ENCODE measurements at places on chromosomes 1 and 21.

- no peak for DNase-seq
These were observed 145.4 kb downstream of the PTGER3 start for GRCh38 chr1:70902211-70902610.

DNA sequence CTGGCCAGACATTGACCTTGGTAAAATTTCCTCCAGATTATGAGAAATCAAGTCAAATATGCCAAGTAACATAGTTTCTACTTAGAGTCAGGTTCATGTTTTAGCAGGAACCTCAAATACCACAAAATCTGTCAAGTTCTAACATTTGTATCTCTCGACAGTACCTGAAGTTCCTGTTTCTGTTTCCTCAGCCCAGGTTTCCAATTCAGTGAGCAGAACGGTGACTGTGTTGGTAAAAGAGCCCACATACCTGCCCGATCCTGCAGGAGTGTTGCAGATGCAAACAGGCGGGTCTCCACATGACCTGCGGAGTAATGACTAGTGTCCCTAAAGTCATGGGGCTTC is 57.9 kb upstream of the LGALS8 start:
- DNase-seq, result no peak

DNA sequence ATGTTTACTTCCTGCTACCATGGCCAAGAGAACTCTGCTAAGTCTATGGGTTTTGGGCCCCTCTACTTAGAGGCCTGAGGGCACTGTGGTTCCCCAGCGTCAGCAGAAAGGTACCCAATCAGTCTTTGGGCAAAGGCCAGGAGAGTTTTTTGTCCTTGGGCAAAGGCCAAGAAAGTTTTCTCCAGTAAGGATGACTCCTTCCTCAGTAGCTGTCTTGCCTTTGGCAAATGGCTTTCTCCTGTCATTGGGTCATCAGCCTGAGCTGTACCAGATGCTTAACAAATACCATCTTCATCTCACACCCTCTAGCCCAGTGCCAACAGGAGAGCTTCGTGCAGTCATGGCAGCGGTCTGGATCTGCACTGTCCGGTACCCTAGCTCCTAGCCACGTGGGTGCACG is 199.3 kb upstream of the TMEM51 start:
- no peak for DNase-seq

- no peak for DNase-seq
These were observed 80.2 kb upstream of the GREM2 start for GRCh38 chr1:240691909-240692705.

DNA sequence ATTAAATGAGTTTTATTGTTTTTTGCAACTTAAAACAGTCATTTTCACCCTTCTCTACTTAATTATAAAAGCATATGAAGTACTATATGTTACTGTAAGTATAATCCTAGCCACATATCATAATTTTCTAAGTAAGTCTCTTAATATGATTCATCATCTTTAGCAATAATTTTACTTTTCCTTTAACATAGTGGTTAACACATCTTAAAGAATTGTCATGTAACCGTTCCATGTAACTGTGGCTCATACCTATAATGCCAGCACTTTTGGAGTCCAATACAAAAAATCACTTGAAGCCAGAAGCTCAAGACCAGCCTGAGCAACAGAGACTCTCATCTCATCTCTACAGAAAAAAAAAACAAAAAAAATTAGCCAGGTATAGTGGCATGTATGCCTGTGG is 260.6 kb upstream of the DUSP10 start:
- no peak for DNase-seq

- no peak for DNase-seq
These were observed 21.8 kb downstream of the LURAP1 start for GRCh38 chr1:46224966-46225365.

- no peak for DNase-seq
These were observed 31.4 kb downstream of the CLCA1 start for GRCh38 chr1:86499987-86500593.

DNA sequence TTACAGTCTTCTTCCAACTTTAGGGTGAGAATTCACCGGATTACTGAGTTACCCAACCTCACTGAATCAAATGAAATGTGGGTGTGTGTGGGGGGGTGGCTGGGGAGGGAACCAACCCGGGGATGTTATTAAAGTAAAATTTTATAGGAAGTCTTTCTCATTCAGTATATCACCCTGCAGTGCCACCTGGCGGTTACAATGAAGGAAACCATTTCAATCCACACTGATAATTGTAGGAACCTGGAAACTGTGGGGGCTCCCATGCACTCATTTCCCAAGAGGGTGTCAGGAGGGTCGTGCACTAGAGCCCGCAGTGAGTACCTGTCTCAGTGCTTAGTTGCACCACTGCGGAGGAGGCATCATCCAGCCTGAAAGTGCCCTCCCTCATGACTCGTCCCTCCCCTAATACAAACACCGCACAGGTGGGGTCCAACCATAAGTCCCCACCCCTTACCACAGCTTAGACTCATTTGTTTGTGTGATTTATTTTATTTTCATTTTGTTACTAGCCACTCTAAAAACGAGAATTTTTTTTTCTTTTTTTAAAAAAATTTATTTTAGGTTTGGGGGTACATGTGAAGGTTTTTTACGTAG is 29.1 kb upstream of the IGSF5 start:
- DNase-seq, result no peak

DNA sequence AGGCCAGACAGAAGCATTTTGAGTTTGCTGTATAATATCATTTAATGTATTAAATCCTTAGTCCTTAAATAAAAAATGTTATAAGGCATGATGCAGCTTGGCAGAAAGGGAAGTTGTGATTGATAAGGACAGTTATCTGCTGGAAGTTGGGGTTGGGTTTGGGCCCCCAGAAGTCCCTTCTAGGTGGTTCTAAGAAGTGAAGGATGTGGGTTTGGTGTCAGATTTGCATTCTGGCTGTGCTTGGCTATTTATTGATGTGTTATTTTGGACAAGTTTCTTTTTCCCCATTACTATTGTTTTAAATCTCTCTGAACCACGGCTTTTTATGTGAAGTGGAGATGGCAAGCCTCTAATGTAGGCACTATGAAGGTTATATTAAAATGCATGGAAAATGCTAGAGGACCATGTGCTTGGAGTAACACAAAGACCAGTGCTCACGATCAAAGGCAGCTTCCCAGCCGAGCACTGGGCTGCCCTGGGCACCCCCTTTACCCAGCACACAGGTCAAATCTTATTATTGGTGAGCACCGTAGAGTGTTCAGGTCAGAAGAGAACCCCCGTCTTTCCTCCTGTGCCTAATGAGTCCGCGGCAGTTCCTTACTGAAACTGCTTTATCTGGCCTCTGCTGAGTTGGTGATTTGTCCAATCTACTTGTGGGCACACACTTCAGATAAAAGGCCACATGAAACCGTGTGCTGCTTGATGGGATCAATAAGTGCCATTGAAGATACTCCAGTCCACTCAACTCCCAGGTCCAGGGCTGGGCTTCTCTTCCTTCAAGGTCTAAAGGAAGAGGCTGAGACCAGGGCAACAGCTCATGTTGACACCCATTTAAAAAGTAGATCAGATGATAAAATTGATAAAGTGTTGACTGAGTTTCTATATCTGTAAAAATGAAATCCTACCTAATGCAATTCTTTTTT is 212.0 kb downstream of the PRDM2 start:
- DNase-seq, result no peak

DNA sequence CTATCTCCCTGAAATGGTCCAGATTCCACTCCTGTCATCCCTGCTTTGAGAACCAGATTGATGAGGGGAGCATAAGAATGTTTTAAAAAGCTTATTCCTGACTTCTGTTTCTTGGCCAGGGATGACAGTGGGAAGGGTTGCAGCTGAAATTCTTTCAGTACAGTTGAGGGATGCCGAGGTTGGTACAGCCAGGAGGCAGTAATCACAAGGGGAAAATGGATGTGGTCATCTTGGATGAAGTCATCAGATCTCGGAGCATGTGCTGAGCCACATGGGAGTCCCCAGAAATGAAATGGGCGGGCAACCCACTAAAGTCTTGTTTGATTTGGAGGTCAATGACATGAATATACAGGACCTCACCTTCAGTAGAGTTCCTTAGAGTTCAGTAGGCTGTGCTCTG is 18.7 kb upstream of the PLA2G2E start:
- DNase-seq, result no peak

DNA sequence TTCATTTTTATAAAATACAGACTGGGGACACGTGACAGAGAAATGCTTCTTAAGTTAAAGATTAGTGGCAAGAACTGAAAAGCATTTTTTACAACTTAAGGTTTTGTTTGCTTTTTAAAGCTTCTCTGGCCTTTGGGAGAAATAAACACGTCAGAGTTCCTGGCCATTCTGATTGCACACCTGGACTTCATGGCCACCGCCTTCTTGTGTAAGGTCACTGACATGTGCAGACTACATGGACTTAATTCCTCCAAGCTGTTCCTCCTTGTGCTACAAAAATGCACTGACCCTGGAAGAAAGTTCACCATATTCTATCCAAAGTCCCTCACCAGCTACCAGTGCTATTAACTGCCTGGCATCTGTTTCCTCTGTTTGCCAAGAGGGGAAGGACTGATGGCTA is 56.1 kb downstream of the GADD45A start:
- no peak for DNase-seq

- peak; percentile 28 for DNase-seq
These were observed 123.7 kb downstream of the MATN1 start for GRCh38 chr1:30599721-30600120.

DNA sequence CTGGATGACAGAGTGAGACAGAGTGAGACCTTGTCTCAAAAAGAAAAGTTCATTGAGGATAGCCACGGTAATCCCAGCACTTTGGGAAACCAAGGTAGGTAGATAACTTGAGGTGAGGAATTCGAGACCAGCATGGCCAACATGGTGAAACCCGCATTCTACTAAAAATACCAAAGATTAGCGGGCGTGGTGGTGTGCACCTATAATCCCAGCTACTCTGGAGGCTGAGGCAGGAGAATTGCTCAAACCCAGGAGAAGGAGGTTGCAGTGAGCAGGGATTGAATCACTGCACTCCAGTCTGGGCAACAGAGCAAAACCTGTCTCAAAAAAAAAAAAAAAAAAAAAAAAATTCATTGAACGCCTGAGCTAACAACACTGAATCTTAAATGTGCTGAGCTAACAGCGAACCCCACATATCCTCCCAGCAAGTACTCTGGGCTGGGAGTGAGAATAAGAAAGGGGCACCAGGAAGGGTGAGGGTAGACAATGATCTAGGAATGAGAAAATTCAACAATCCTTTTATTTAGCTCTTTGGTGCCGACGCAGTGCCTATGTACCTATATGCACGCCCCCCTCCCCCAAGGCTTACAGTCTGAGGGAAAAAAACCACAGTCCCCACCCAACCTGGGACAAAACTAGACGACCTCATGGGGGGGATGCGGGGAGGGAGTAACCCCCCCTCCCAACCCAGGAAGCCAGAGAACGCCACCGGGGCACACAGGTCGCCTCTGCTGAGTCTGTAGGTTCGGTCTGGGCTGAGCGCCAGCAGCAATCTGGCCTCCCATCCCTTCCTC is 1.4 kb upstream of the CACNA1S start:
- DNase-seq, result no peak

GRCh38 chr1:3007298-3008147 is 13.7 kb upstream of the ACTRT2 start:
- DNase-seq, result no peak

DNA sequence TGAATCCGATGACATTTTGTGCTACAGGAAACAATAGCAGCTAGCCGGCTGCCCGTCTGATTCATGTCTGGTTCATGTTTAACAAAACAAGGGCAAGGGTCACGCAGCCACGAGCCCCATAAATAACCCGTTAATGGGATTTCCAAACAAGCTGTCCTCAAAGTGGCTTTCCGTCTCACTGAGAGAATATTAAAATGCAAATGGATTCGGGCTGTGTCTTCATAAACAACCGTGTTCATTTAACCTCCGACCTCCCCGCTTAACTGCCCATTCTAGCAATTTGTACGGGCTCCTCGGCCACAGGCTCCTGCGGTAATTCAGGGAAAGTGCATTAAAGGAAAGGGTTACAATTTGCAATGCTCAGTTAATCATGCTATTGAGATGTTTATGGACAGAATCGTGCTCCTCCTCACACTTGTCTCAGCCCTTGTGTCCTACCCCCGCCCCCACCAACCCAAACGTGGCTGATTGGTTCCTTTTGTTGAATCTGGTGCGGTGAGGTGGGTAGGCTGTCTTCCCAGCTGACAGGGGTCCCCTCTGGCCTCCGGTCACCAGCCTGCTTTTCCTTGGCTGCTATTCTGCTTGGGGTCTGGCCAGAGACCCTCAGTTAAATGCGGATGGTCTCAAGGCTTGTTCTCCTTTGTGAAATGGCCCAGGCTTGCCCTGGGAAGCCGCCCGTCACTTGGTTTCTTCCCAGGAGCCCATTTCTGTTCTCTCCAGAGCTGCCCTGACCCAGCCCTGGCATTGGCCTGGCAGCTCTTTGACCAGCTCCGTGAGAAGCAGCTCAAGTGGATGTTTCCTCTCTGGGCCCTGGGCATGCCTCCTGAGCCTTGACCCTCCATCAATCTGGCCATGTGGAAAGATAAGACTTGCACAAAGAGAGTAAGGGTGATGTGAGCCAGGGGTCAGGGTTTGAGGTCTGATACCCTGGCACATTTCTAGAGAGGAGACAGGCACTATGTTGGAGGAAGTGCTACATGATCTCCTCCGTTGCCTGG is 200.7 kb upstream of the POU3F1 start:
- DNase-seq, result no peak

- no peak for DNase-seq
These were observed 420.9 kb downstream of the COL11A1 start for GRCh38 chr1:102687383-102687782.

- no peak for DNase-seq
These were observed 30.4 kb downstream of the SLC30A10 start for GRCh38 chr1:219897914-219898313.

DNA sequence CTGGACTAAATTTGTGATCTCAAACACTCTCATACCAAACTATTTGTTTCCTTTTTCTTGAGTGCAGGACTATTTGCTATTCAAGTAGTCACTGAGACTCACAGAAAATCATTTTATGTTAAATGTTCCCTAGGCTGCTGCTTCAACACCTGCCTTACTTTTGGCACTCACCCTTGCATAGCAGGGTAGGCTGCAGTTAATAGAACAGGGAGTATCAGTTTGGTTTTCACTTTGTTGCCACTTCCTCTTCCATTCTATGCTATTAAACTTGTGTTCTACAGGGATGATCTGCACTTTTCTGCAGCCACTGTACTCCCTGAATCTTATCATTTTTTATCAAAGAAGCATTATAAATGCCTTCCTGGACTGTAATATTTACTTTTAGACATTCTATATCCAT is 148.7 kb upstream of the PRMT6 start:
- DNase-seq, result no peak

GRCh38 chr1:3999941-4000735 is 100.1 kb upstream of the C1orf174 start:
- DNase-seq, result no peak

DNA sequence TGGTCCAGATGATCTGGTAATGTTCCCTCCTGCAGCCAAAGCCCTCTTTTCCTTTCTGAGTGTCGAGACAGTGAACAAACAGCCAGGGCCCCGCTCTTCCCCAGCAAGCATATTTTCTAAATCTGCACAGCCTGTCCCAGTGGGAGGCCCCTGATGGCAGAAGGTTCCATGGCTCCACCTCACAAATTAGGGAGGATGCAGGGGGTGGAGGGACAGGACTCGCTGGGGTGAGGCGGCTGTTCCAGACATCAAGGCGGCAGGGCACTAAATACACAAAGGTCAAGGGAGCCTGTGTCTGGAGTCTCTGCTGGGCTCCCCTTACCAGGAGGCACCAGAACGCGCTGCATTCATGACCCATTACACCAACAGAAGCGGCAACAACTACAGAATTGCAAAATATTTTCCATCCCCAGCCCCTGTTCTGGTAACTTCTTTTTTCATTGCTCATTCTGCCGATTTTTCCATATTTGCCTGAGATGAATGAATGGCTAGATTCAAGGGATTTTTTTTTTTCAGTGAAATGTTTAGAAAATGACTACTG is 27.0 kb upstream of the PRELP start:
- DNase-seq, result peak; percentile 85
